Stimulated activated CD4-positive, alpha-beta T cell treated with anti-CD3 and anti-CD28 coated beads, Interleukin-12 subunit alpha, Interleukin-12 subunit beta, amount 100 ng/mL, for 48 hours (primary cell): ENCODE measurements at places on chromosomes 16 and 17.
A peak's percentile ranks its signal among the peaks of the same experiment; 100 is the strongest.

DNA sequence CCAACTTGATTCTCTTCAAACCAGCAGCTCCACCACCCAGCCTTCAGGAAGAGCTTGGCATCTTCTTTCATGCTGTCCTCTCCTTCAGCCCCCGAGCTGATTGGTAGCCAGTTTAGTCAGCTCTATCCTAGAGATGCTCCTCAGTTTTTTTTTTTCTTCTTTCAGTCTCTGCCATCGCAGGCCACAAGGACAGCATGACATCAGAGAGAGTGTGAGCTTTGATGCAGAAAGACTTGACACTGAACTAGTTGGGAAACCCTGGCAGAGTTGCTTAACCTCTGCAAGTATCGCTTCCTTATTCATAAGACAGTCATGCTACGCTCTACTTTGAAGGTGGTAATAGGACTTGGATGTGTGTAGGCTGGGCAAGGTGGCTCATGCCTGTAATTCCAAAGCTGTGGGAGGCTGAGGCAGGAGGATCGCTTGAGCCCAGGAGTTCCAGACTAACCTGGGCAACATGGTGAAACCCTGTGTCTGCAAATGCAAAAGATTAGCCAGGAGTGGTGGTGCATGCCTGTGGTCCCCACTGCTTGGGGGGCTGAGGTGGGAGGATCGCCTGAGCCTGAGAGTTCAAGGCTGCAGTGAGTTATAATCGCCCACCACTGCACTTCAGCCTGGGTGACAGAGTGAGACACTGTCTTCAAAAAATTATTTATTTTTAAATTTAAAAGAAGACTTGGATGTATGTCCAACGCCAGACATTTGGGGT, 2.6 kb downstream of the CD300LB start:
- DNase-seq, result no peak

DNA sequence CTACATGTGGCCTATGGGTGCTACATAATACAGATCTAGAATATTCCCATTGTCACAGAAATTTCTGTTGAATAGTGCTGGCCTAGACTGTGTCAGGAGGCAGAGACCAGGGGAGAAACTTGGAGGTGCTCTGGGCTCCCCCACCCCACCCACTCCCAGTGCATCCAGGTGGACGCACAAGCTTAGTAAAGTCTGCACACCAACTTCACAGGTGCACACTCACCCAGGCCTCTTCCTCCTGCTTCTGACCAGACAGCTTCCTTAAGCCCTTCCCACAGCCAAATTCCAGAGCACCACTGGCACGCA, 7.6 kb upstream of the CNP start:
- no peak for DNase-seq

DNA sequence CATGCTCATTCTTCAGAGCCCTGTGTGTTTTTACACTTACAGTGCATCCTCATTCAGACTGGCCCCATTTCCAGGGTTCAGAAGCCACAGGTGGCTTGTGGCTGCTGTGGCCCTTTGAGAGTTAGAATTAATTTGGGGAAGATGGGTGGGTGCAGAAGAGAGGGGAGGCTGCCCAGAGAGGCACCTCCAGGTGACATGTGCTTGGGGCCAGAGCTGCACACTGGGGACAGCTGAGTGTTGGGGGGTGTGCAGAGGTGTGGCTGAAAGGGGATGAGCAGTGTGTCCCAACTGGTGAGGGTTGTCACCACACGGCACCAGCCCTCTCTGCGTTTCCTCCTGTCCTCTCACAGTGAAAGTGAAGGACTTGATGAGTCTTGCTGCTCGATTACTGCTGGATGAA, 6.9 kb upstream of the EIF1 start:
- no peak for DNase-seq

- no peak for DNase-seq
Measured at GRCh38 chr16:10333321-10334032, 52.4 kb upstream of the ATF7IP2 start.

DNA sequence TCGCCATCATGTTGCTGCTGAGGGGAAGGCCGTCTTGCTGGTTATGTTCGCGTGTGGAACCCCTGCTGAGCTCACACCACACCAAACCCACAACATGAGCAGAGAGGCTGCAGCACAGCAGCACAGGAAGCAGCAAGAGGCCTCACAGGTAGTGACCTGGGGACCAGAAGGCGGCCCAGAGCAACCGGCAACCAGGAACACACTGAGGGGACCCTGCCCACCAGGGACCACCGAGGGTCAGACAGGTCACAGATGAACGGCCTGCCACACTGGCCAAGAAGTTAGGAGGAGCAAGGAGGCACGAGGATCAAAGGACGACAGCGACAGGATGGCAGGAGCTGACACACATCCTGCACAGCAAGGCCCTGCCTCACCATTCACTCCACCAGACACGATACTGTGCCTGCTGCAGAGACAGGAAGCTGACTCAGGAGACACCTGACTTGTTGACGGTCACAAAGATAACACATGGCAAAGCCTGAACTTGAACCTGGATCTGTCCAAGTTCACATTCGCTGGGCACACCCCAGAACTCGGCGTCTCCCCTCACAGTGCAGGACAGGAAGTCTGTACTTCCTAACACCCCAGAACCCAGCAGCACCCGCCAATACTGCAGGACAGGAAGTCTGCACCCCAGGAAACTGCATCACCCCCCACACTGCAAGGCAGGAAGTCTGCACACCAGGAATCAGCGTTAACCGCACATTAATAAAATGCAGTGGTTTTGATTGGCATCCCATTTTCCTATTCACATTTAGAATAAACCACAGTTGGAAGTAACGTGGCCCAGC, 98.5 kb downstream of the ZNF778 start:
- peak; percentile 59 for DNase-seq

GRCh38 chr17:76710863-76711611, at the start of gene MXRA7:
Gene MXRA7, minus strand, starts transcription at chr17:76710965. Its CDS starts 19 bp downstream, at chr17:76710946.
- no peak for DNase-seq

- DNase-seq, result no peak
Measured at GRCh38 chr17:77590951-77591735, 367.4 kb upstream of the TNRC6C start.

- DNase-seq, result no peak
Measured at GRCh38 chr17:80119271-80119791, 17.9 kb downstream of the GAA start.

DNA sequence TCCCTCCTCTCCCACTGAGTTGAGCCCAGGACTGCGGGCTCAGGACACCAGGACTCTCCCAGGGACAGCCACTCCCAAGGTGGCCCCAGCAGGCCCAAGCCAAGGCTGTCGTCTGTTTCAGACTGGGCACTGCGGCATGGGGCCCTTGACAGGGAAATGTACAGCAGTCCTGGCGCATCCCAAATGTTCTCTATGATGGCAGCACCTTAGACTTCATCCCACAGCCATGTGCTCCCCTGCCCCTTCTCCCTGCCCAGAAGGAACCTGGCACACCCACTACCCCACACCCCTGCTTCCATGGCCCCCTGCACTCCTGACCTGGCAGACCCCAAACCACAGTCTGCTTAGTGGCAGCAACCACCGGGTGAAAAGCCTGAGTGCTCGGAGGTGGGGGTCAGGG, 18.2 kb downstream of the RBFOX3 start:
- DNase-seq, result no peak

- DNase-seq, result no peak
Measured at GRCh38 chr17:65028545-65028843, 28.0 kb downstream of the GNA13 start.

DNA sequence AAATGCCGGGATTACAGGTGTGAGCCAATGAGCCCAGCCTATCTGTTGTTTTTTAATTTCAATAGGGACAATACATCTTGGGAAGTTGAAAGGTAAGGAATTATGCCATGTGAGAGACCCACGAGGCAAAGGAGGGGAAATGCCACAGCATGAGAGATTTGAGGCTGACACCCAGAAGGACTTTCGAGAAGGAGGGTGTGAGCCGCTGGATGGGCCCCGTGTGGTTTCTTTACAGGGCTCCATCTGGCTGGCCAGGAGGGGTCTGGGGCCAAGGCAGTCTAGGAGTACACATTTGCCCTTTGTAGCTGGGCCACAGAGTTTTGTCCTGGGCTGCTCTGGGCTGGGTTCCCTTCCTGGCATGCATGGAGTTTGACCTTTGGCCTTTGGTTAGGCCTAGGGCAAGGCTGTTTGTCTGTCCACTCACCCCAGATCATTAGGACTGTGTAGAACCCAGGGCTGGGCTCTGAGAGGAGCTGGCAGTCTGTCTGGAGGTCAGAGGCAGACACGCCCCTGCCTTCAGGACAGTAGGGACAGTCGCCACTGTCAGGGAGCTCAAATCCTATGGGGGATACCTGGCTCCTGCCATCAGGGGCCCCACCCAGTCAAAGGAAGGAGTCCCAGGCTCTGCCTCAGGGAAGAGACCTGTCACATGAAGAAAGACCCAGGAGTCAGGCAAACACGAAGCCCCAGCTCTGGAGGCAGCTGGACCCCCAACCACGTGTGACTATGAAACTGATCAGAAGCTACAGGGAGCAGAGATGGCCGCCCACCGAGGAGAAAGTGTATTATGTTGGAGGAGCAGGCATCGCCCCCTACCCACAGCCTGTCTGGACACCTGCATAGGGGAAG, 24.2 kb upstream of the NXPH3 start:
- DNase-seq, result no peak

DNA sequence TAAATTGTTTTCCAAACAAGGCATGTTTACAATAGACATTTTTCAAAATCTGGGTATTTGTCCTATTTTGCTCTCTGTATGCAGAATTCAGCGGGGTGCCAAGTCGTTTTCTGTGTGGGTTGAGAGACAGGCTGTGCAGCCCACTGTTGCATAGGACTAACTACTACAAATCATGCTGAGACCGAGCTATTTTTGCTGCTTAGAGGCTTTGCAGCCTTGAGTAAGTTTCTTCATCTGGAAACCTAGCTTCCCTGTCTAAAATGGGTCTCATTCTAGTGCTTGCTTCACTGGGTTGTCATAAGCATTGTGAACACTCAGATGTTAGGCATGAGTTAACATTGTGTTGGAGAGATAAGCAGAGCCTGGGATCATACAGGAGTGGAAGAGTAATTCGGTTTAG, 1.3 kb downstream of the PRPSAP2 start:
- no peak for DNase-seq

DNA sequence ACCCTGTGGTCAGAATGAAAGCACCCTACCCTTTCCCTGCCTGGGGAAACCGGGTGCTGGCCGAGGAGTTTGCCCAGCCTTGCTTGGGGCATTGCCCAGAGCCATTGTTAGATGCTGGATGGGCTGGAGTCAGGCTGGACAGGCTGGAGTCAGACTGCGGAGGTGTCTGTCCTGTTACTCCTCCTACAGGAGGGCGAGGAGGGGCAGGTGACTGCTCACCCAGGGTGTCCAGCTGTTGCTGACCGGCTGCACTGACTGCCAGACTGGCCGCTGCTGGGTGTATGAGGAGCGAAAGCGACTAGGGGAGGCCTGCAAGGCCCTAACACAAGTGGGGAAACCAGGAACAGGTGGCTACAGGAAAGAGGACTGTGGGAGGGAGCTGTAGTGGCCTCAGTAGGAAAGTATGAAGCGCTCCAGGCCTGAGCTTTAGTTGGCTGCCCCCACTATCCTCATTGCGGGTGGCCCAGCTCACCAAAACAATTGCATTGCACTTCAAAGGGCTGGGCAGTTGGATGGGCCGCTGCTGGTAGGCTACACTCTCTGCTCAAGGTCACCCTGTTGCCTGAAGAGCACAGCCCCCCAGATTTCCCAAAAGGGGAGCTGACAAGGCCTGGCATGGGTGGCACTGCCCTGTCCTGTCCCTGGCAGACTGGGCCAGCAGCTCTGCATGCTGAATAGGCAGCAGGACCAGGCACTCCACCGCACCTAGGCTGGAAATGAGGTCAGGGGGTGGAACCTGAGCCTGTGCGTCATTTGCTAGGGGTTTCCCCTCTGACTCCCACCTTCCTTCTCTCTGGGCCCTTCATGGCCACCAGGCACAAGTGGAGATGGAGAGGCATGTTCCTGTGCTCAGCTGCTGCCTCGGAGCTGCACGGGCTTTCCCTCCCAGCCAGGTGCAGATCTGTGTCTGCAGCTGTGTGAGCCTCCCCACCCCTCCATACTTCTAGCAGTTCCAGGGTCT, 18.4 kb downstream of the LDHD start:
- peak; percentile 74 for DNase-seq

DNA sequence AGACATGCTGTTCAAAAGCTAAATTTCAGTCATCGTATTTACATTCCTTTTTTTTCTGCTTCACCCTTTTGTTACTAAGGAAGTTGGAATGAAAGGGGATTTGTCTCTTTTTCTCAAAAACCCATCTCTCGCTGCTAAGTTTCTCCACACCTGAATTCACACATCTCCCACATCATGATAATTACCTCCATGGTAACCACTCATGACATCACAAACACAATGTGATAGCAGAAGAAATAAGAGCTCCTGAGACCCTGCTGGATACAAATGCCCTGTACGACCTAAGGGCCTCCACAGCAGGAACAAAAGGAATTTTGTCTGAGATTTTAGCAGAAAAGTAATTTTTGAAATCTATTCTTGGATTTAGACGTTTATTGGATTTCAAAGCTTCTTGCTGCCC, 82.6 kb upstream of the GNAO1 start:
- DNase-seq, result no peak

DNA sequence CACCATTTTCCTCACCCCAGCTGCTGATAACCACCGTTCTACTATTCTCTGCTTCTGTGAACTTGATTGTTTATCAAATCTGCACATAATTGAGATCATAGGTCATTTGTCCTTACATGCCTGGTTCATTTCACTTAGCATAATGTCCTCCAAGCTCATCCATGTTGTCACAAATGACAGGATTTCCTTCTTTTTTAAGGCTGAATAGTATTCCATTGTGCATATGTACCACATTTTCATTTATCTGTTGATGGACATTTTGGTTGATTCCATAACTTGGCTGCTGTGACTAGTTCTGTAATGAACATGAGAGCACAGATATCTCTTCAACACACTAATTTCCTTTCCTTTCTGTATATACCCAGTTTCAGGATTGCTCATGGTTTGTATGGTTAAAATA, 225.3 kb upstream of the TBX2 start:
- DNase-seq, result no peak

- no peak for DNase-seq
Measured at GRCh38 chr16:80114699-80115098, 426.1 kb upstream of the DYNLRB2 start.

DNA sequence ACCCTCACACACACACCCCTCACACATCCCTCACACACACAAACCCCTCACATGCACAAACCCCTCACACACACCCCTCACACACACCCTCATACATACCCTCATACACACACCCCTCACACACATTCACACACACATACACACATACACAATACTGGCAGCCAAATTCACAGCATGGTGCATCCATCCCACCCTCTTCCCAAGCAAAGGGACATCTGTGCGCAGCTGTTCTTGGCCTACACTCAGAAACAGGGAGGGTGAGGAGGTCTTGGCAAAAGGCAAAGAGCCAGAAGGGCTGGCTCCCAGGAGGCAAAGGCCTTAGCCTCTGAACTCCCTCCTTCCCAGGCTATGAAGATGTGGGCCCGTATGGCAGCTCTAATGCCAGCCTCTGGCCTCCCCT, 23.4 kb downstream of the C17orf67 start:
- DNase-seq, result no peak
